ENCODE measurements at places on chromosomes 11 and 22. TPM values are rescaled to one million over a fixed set of nuclear protein-coding genes. Genes with fewer than 3 reads are reported as not detected.

The CHRNA10 gene
- polyA plus RNA-seq, result 0.77 TPM

The PANX3 gene
- polyA plus RNA-seq, result not detected

The GPHA2 gene
- polyA plus RNA-seq, result 3.5 TPM

The SLC22A25 gene
- polyA plus RNA-seq, result 0.23 TPM

The HBE1 gene
- polyA plus RNA-seq, result 6.0 TPM
